ENCODE measurements at places on chromosomes 2 and 18.
A peak's percentile ranks its signal among the peaks of the same experiment; 100 is the strongest.

DNA sequence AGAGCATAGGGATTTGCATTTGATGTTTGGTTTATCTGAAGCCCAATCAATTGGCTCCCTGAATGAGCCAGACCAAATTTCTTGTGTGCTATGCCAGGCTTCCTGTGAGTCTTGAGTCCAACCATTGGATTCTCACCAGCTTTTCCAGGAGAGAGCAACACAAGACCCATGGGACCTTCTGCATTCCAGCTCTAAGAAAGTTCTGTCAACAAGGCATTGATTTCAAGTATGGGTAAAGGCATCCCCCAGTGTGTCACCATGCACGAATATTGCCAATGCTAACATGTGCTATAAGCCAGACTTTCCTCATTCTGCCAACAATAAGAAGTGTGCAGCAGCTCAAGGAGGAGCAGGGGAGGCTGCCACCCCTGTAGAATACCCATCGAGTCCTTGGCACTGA is 266.6 kb downstream of the ETAA1 start:
- DNase-seq, result no peak

DNA sequence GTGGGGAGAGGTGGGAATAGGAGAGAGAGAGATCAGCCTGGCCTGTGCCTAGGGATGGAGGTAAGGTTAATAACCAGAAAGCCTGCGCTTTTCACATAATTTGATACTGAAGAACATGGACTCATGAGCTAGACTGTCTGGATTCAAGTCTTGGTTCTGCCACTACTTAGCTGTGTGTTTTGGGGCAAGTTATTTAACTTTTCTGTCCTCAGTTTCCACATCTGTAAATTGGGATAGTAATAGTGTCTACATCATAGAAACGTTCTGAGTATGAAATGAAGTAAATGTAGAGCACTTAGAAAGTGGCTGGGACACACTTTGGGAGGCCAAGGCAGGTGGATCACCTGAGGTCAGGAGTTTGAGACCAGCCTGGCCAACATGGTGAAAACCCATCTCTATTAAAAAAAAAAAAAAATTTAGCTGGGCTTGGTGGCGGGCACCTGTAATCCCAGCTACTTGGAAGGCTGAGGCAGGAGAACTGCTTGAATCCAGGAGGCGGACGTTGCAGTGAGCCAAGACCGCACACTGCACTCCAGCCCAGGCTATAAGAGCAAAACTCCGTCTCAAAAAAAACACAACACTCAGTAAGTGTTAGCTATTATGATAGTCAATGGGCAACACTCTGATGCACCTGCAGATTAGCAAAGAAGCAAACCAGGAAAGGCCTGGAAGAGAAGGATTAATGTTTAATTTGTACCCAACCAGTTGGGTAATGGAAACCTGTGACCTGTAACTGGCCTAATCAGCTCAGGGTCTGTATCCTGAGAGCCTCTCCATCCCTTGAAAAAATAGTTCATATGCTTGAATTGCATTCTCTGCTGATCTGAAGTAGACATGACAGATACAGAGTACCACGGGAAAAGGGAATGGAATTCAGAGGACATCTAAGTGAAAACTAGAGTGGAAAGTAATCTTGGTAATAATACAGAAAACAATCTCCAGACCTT is 6.8 kb downstream of the GALM start:
- DNase-seq, result no peak

DNA sequence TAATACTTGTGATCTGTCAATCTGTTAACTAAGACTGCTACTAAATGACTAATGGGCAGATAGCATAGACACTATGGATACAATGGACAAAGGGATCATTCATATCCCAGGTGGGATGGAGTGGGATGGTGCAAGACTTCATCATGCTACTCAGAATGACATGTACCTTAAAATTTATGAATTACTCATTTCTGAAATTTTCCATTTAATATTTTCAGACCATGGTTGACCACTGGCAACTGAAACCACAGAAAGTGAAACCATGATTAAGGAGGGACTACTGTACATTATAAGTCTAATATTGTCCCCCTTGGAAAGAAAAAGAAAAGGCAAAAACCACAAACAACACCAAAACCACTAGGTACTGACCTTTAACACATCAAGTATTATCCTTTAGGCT is 247.0 kb upstream of the SYT4 start:
- no peak for DNase-seq

DNA sequence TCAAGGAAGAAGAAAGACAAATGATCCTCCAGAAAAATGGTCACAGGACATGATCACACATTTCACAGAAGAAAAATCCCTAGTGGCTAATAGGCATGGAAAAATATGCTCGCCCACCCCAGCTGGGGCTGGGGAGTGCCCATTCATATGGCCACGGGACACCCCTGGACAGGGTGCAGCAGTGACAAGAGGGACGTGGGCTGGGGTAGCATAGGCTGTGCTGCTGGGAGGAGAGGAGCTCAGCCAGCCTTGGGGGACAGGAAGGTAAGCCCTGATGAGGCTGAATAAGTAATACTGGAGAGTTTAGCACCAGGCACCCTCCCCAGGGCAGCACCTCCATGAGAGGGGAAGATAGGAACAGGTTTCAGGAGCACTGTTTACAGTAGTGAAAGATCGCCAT is 254.9 kb upstream of the HS6ST1 start:
- DNase-seq, result peak; percentile 10

DNA sequence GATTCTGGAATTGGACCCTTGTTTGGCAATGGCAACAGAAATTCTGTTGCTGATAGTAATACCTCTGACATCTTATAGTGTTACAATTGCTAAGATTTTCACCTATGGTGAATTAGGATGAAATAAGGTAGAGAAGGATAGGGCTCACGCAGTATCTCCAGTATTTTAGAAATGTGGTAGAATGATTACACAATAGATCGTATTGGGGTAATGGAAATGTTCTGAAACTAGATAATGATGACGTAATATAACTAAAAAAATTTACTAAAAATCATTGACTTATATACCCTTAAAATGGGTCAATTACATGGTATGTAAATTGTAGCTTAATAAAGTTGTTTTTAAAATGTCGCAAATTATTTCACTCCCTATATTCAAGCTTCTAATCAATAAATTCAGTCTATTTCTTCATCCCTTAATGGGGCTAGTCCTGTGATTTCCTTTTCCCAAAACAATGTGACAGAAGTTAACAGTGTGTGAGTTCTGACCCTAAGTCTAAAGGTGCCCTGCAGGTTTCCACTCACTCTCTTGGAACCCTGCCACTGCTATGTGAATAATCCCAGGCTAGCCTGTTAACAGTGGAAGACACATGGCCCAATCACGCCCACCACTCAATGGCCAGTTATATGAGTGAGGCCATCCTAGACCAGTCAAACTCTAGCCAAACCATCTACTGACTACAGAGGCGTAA is 31.2 kb downstream of the USP37 start:
- no peak for DNase-seq

- peak; percentile 39 for DNase-seq
Observed at GRCh38 chr2:17637131-17637906, 96.8 kb downstream of the VSNL1 start.

- no peak for DNase-seq
Observed at GRCh38 chr2:186480991-186481390, 5.1 kb upstream of the ZC3H15 start.

GRCh38 chr2:168633895-168634294 is 168.5 kb upstream of the NOSTRIN start:
- no peak for DNase-seq

GRCh38 chr2:106094131-106094841 is 99.8 kb downstream of the UXS1 start:
- no peak for DNase-seq

GRCh38 chr2:108925286-108925685 is 63.7 kb downstream of the EDAR start:
- DNase-seq, result no peak

DNA sequence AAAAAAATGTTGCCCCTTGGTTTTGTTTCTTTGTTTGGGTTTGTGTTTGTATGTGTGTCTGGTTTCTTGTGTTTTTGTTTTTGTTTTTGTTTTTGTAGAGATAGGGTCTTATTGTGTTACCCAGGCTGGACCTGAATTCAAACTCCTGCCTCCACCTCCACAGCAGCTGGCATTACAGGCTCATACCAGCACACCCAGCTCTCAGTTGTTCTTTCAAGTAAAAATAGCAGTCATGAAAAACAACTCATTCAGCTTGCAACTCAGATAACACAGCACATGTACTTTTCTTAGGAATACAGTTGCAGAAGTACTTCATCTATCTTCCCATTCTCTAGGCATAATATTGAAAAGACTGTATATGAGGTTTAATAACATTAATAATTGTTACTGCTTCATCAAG is 37.0 kb downstream of the ZC3H8 start:
- no peak for DNase-seq

- no peak for DNase-seq
Observed at GRCh38 chr18:68466672-68467071, 248.2 kb downstream of the TMX3 start.

- no peak for DNase-seq
Observed at GRCh38 chr18:50659091-50660003, 99.5 kb downstream of the MAPK4 start.

DNA sequence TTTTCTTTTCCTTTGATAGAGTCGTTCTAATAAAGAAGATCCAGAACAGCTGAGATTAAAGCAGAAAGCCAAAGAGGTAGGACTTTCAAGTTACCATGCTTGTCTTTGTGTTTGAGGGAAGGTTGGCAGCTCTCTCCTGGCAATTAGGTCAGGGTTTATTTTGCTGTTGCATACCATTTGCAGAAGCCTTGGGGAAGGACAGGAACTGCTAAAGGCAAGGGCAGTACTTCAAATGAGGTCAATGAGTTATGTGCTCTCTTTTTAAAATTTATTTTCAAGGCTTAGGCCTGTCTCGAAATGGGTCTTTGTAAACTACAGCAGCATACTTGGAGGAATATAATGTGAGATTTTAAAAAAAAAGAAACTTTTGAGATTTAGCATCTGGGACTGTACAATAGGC is 108.9 kb downstream of the TAF4B start:
- DNase-seq, result no peak

- DNase-seq, result no peak
Observed at GRCh38 chr2:239756790-239757760, 268.1 kb downstream of the NDUFA10 start.

GRCh38 chr18:45024357-45025088 is 343.8 kb downstream of the SETBP1 start:
- DNase-seq, result no peak

DNA sequence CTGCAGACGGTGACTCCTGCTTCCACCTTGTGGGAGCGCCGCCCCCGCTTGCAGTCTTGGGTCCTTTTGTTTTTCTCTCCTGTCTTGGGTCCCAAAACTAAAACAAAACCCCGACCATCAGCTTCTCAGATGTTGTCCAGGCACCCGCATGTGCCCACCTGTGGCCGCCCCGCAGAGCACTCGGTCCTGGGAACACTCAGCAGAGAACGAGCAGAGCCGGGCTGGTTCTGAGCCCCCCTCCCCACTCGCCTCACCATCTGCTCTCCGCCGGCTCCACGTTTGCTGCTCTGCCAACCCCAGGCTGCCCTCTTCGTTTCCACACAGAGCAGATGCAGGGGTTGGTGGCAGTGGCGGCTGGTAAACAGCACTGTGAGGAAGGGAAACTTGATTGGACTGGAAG is 38.5 kb downstream of the CTDP1 start:
- peak; percentile 59 for DNase-seq

GRCh38 chr2:21406911-21407310 is 283.1 kb downstream of the TDRD15 start:
- no peak for DNase-seq

GRCh38 chr18:75128051-75128605 is 80.8 kb downstream of the PTGR3 start:
- DNase-seq, result no peak

DNA sequence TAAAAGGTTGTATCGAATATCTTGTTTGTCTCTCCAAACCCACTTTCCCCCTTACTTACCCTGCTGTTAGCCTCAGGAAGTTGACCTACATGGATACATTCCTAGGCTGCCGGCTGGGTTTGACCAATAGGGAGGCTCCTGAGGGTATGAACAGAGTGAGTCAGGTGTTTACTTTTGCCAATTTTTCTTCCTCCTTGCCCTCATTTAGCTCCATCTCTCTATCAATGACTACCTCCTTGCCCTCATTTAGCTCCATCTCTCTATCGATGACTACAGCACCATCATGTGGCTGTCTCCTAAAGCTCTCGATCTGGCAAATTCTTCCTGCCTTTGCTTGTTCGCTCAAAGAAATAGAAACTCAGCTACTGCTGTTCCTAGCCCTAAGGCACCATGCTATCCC is 571.9 kb upstream of the CRIM1 start:
- DNase-seq, result no peak

GRCh38 chr18:7809455-7809854 is 242.3 kb downstream of the PTPRM start:
- DNase-seq, result no peak

DNA sequence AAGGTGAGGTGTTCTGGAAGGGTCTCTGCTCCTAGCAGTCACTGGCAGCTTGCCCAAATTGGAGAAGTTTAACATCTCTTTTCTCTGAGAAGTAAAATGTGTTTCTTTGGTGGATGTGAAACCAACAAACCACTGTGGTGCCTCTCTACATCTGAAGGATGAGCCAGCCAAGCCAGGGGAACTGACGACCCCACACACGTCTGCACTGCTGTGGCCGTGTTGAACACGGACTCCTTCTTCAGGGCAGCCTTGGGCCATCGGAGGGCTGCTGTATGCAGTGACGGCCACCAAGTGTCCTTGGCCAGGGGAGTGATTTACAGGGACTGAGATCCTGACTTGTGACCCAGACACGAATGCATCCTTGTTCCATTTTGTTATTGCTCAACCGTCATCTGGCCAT is 207.8 kb downstream of the ACKR3 start:
- DNase-seq, result no peak

DNA sequence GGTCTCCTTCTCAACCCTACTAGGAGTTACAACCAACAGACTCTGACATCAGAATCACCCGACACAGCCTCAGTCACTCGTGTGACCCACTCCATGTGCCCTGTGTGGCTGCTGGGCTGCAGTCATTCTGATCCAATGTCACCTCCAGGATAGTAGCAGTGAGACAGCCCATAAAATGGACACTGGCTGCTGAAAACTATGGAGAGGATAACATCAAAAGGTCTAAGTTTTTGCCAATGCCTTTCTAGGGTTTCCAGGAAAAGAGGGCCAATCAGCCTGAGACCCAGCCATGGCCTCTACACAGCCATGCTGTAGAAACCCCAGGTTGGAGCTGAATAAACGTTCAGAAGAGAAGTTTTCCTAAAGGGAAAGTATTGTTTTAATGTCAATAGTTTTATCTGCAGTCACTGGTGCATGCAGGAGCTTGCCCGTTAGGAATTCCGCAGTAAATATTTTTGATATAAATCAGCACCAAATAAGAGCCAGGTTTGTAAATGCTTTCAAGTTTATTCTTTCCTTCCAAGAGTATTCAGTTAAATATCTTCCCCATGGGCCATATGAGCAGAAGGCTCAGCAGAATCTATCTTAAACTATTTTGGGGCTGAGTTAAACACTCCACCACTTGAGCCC is 92.2 kb upstream of the PID1 start:
- DNase-seq, result no peak

DNA sequence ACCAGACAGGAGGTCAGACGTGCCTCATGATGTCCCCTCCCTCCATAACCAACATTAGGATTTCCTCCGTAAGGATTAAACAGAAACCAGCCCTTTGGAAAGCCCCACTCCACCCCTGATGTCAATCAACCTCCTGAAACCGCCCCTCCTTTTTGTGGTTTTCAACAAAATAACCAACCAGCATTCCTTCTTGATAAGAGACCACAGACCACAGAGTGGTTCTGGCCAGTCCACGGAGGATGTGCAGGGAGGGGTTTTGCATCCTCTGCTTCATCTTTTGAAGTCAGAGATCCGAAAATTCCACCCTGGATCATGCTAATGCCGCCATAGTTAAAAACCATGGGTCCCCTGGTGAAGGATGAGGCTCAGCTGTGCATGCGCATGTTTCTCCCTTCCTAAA is 180.0 kb upstream of the CCDC150 start:
- DNase-seq, result no peak

- DNase-seq, result no peak
Observed at GRCh38 chr18:7479756-7480155, 87.4 kb upstream of the PTPRM start.

All from upper lobe of left lung (tissue), 6 donors.